ENCODE measurements at places on chromosomes 7 and 10.

DNA sequence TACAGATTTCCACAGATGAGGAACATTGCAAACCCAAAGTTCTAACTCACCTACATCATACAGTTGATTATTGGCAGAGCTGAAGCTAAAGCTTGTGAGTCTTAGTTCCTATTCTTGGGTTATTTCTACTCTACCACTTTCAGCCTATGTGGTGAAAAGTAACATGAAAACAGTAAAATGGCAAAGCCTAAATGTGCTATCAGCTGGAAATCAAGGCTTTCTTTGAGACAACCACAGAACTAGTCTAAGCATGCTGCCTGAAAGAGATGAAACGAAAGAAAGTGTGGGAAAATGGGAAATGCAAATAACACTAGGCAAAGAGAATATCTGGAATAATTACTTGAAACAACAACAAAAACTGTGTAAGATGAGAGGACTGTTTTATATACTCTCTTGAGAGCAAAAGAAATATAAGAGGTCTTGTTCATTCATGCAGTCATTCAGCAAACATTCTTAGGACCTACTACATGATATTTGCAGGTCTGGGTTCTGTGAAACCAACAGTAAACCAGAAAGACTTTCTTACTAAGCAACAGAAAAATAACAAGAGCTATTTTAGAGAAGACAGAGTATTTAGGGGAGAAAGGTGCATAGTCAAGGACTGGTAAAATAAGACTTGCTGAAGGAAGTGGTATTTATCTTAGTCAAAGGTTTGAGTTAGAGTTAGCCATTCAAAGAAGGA, 437.1 kb downstream of the HTR7 start:
- DNase-seq, result no peak

DNA sequence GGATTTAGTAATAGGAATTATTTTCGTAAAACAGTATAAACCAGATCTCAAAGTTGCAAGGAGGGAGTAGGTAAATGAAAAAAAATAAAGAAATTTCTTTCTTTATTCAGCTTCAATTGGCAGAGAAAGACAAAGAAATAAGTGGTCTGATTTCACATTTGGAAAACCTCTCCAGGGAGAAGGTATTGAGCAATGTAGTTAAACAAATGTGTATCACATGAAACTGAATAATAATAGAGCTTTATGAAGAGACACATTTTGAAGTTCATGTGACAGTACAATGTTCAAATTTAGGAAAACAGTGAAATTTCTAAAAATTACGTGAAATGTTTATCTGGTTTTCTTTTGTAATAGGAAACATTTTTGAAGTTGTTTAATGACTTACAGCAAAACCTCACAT, 63.0 kb downstream of the TAX1BP1 start:
- no peak for DNase-seq

GRCh38 chr10:84822931-84823630, 494.7 kb downstream of the CCSER2 start:
- DNase-seq, result no peak

GRCh38 chr10:35650894-35651293, 8.8 kb upstream of the FZD8 start:
- DNase-seq, result no peak

GRCh38 chr10:116304923-116305322, 19.3 kb upstream of the CCDC172 start:
- no peak for DNase-seq

DNA sequence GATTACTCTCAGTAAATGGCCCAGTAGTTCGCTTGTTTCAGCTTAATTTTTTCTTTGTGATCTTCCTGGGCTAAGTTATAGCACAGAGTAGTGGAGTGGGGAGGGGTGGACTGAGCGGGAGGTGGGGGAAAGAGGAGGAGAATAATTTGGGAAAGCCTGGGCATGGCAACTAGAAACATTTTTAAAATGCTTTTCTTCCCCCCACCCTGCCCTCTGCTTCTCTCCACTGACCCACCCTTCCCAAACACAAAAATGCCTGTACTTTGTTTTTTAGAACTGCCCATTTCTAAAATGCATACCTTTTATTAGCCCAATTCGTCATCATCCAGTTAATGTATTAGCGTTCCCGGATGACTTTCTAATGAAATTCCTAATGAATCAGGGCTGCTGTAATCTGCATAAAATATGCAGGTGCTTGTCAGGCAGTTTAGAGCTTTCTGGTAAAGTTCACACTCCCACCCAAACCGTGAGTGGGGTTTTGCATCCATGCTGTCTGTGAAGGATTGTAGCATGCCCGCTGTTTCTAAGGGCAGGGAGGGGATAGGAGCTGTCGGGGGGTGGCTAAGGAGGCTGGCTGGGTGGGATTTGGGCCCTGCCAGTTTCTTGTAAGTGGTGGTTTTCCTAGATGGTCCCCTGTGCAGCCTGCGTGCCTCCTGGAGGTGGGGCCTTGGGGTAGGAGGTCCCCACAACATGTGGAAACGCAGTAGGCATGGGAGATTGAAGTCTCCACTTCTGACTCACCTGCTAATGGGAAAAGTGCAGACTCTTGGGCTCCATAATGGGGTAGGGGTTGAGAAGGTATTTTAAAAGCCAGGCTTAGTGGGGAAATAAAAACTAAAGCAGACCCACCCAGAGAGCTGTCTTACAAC, 190.3 kb downstream of the TCF7L2 start:
- no peak for DNase-seq

DNA sequence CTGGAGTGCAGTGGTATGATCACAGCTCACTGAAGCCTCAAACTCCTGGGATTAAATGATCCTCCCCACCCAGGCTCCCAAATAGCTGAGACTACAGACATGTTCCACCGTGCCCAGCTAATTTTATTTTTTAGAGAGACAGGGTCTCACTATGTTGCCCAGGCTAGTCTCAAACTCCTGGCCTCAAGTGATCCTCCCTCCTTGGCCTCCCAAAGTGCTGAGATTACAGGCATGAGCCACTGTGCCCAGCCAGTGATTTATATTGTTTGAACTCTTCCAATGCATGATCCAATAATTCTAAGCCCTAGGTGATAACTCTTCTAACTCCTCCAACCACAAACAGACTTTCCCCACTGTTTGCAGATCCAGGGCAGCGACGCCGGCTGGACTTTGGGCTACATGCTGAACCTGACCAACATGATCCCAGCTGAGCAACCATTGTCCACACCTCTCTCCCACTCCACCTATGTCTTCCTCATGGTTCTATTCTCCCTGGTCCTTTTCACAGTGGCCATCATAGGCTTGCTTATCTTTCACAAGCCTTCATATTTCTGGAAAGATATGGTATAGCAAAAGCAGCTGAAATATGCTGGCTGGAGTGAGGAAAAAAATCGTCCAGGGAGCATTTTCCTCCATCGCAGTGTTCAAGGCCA, 41.8 kb upstream of the CC2D2B start:
- no peak for DNase-seq

DNA sequence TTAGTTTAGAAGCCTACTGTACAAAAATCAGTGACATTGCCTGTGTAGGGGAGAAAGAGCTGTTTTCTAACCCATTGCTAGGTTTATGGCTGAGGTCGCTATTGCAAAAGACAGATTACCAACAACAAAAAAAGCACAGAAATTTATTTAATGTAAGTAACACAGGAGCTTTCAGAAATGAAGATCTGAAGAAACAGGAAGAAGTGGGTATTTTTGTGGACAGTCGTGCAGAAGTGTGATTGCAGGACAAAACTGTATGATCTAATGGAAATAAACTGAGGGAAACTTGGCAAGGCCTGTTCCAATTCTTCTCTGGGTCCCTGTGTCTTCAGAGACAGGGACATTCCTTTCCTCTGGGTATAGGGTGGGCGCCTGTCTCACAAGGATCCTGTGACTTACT, 87.4 kb downstream of the APBB1IP start:
- DNase-seq, result no peak

DNA sequence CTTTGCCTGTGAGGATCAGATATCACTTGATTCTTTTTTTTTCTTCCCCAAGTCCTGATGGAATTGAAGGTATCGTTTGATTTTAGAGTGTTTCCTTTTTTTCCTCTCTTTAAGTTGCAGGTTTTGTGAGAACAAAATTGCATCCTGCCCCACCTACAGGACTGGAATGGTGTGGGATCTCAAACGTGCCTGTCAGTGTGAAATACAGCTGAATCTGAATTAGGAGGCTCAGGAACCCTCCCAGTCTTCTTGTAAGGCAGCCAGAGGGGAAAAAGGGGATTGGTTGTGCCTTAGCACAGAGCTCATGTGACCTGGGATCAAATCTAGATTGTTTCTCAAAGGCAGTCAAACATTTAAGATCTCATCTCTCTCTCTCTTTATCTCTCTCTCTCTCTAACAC, 32.7 kb upstream of the KLHL7 start:
- no peak for DNase-seq

GRCh38 chr10:79147796-79148451, 79.2 kb downstream of the ZMIZ1 start:
- DNase-seq, result no peak

DNA sequence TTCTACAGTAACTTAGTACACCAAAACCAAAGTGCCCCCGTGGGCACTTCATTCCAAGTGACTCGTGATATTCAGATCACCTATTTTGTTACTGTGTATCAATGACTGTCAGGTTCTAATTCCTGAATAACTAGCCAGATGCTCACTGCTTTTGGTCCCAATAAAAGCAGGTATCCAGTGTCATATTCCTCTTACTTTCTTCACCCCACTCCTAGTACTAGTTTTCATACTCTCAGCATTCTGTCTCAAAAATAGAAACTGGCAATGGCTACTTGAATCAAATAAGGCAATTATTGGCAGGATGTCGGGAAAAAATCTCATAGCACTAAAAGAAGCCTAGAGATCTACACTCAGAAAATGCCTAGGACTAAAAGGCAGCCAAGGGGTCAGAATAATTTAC, 84.6 kb downstream of the ZNF467 start:
- DNase-seq, result no peak

DNA sequence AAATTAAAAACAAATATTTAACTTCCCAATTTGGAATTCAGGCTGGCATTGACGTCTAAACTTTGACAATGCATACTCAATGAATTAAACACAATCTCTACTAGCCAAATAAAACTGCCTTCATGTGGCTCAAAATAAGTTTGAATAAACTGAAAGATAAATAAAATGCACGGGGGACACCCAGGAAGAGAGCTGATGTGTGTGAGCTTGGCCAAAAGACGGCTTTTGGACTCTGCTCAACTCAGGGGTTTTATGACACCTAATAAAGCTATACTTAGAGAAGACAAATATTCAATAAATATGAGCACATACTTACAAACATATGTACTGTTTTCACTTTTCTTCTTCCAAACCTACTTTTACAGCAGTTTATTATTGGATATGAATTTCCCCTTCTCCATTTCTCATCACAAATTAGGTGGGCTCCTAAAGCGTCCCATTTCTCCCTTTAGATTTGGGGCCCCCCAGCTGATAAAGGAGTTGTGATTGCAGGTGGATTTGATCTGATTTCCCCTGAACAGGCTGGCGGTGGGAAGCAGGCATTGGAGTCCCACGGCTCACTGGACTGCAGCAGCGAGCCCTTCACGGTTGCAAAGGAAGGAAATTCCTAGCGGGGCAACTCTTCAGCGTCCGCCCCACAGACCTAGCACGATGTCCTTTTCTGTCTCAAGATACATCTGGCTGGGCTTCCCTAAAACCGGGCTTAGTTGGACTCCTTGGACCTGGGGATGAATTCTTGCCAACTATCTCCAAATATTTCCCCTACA, 79.6 kb downstream of the INSIG1 start:
- DNase-seq, result no peak

DNA sequence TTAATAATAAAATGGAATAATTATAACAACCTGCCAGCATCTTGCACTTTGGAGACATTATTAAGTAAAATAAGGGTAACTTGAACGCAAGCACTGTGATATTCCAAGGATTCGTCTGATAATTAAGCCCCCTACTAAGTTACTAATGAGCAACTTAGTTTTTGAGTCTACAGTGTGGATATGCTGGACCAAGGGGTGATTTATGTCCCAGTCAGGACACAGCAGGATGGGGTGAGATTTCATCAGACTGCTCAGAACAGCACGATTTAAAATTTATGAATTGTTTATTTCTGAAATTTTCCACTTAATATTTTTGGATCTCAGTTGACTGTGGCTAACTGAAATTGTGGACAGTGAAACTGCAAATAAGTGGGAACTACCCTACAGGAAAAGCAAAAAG, 182.8 kb upstream of the PHF14 start:
- no peak for DNase-seq

DNA sequence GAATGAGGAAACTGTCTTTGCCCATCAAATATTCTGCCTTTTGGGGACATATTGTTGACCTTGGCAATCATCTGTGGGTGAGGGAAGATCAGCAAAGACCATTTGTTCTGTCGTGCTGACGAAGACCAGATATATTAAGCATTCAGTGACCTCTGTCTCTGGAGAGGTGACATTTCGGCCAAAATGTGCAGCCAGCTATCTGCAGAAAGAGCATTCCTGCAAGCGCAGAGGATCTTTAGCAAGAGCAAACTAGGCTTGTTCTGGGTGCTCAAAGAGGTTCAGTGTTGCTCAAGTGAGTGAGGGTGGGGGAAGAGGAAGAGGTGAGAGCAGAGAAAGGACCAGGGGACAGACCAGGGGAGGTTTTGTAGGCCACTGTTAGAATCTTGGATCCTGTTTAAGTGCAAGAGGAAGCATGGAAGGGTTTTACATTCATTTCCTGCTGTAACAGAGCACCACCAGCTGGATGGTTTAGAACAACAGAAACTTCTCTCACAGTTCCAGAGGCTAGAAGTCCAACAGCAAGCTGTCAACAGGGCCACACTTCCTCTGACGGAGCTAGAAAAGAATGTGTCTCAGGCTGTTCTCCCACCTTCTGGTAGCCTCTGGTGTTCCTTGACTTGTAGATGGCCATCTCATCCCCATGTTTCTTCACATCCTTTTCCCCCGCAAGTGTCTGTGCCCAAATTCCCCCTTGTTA, 11.2 kb downstream of the C10orf120 start:
- DNase-seq, result peak; percentile 20

DNA sequence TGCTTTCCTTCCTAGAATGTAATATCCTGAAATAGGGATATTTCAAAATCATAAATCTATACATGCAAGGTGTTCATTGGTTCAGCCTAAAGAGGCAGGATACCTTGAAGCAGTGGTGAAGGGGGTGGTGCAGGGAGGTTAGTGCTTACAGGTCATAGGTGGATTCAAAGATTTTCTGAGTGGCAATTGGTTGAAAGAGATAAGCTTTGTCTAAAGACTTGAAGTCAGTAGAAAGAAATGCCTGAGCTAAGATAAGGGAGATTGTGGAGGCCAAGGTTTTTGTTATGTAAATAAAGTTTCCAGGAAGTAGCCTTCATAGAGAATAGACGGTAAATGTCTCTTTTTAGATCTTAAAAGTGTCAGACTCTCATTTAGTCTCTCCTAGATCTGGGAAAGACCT, 741.2 kb upstream of the ZWINT start:
- no peak for DNase-seq

- DNase-seq, result no peak
Observed at GRCh38 chr7:868189-868486, 8.2 kb upstream of the GET4 start.

DNA sequence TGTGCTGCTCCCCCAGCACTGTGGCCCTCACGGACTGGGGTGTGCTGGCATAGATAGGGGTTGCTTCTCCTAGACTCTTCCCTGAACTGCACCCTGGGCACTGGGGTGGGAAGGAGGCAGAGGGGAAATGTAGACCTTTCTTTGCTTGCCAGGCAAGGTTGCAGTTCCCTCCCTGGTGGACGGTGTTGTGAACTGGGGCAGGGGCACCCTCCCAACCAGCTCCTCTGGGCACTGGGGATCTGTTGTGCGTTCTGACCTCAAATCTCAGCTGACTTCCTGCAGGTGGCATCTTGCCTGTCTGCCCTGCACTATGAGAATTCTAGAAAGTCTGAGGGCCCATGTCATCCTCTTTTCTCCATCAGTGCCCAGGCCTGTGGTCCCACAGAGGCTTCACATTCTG, 53.9 kb downstream of the ARHGAP22 start:
- no peak for DNase-seq
